Transverse colon (tissue), 4 donors: ENCODE measurements at places on chromosomes 4 and X.

DNA sequence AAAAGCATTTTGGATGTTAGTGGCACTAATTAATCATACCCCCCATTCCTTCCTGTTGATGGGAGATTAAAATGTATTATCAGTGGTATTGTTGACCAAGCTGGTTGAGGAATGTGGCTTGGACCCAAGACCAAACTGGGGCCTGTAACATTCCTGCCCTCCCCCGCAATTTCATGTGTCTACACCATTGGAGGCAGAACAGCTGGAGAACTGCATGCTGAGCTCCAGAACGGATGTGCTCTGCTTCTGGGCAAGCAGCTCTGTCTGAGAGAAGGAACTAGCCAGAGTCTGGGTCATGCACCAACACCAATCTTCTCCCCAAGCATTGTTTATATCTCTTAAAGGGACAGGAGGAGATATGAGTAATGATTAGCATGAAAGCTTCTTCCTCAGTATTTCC, 185.5 kb downstream of the CEP135 start:
- peak; percentile 11 for DNase-seq

DNA sequence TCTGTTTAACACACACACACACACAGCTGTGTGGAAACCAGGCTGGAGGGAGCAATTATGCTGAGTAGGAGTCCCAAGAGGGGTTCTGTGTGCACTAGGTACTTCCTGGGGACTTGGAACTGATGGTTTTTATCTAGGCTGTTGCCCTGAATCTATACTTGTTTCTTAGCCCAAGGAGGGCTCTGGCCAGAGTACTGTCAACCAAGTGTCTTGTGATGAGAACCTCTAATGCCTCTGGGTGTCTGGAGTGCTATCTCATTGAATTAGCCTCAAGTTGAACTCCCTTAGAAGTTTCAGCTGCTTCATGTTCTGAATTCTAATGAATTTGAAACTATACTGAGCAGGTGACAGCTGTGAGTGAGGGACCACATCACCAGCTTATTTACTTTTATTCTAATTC, 16.6 kb downstream of the ARHGAP24 start:
- no peak for DNase-seq

- no peak for DNase-seq
These were observed 614.0 kb upstream of the LCORL start for GRCh38 chr4:18635531-18635930.

GRCh38 chr4:76108467-76109181, 34.1 kb downstream of the ART3 start:
- no peak for DNase-seq

DNA sequence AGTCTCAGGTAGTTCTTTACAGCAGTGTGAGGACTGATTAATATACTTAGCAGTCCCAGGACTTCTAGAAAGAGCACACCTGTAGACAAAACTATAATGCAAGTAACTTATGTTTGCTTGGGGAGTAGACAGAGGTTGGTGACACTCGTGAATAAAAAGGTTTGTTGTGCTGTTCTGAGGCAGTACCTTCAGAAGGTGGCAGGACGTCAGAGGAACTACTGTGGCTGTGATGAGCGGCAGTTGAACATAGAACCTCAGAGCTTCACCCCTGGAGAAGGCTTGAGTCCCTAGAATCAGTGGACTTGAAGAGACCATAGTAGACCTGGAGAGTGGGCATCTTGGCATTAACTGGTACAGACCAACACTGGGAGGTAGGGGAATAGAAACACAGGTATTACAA, 3.3 kb upstream of the GBA3 start:
- DNase-seq, result no peak

DNA sequence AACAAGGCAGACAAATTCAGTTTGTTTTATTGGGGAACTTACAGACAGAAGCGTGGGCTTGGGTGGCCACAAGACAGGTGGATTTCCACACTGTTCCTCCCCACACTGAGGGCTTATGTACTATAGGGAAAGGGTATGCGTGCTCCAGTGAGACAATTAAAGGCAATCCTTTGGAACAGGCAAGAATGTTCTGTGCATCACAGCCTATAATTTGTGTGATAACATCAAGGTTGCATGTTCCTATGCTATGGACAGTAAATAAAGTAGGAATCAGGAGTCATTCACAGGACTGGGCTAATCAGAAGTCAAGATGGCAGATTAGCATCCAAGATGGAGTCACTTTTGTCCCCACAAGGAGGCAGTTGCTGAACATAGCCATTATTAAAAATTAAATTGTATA, 84.6 kb upstream of the TRIM2 start:
- no peak for DNase-seq

- DNase-seq, result no peak
These were observed 23.9 kb downstream of the EVC start for GRCh38 chr4:5734853-5735252.

GRCh38 chrX:114599305-114599704, 15.4 kb downstream of the HTR2C start:
- DNase-seq, result no peak

DNA sequence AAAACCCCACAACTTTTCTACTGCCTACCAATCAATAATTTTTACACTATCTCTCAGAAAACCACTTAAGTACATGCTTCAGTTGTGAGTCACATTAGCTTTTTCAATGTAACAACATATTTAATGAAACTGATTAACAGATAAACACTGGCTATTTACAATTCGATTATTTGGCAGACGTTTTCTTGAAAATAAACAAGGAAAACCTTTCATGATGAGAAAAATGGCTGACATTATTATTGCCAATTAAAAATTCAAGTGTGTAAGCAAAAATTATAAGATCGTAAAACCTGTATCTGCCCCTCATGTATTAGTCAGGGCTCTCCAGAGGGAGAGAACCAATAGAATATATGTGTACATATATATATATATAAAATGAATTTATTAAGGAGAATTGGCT, 1555.5 kb upstream of the IGFBP7 start:
- no peak for DNase-seq

DNA sequence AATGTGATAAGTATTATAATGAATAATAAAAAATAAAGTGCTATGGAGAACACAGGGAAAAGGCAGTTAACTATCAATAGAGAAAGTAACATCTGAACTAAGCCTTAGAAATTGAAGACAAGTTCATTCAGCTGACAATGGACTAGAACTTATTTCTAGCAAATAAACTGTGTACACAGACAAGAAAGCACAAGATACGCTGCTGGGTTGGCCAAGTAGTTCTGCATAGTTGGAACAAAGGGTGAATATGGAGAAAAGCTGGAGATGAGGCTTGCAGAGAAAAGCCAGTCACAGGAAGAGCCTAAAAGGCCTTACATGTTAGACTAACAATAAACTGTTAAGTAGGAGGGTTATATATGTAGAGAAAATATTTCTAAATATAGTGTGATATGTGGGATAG, 71.2 kb downstream of the WDFY3 start:
- no peak for DNase-seq

DNA sequence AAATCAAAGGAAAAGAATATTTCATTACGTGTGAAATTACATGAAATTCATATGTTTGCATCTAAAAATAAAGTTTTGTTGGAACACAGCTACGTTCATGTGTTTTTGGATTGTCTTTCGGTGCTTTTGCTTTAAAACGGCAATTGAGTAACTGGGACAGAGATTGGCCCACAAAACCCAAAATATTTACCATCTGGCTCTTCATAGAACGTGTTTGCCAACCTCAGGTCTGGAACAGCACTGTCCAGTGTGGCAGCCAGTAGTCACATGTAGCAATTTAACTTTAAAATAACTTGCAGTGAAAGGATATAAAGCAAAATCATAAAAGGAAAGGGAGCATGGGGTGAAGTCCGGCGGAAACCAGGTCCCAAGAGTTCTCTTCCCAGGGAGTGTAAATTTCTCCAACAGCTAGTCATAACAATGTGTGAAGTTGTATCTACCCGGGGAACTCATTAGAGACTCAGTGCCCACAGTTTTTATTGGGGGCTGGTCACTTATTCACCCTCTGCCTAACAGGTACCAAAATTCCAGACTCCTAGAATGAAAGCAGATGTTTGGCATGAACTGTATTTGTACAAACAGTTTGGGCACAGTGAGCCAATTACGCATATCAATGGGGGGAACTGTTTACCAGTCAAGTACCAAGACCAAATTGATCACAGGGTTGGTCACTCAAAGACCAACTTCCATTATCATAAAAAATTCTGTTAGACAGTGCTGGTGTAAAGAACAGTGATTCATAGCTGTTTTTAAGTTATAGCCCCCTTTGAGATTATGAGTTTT, 10.3 kb downstream of the OCIAD1 start:
- no peak for DNase-seq

DNA sequence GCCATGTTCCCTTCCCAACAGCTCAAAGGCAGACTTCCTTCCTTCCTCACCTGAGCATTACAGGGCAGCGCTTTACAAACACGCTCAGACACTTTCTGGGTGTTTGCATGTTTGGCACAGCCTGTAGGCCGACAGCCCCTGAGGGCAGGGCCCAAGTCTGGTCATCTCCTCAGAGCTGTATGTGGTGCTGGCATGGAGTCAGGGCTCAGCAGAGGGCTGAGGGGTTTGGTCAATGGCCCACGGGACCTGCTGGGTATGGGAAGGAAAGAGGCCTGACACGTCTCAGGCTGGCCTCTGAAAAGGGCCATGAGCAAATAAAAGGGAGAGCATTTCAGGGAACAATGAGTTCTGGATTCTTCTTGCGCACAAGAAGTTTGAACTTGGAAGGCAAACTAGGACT, 73.8 kb upstream of the MAP3K15 start:
- DNase-seq, result no peak

GRCh38 chrX:150868625-150869024, 29.8 kb downstream of the CD99L2 start:
- DNase-seq, result no peak

DNA sequence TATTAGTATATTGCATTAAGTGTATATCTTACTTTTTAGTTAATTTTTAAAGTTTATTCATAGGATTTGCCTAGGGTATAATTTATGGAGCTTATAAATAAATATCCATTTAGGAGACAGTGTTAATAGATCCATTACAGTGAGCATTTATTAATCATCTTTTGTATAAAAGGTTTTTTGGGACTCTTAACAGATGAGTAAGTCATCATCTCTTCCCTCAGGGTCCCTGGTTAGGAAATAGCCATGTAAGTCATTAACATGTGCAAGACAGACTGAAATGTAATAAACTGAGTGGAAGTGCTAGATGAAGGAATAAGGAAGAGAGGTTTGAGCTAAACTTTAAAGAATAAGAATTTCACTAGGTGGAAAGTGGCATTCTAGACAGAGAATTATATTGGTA, 69.2 kb downstream of the PAQR3 start:
- no peak for DNase-seq

DNA sequence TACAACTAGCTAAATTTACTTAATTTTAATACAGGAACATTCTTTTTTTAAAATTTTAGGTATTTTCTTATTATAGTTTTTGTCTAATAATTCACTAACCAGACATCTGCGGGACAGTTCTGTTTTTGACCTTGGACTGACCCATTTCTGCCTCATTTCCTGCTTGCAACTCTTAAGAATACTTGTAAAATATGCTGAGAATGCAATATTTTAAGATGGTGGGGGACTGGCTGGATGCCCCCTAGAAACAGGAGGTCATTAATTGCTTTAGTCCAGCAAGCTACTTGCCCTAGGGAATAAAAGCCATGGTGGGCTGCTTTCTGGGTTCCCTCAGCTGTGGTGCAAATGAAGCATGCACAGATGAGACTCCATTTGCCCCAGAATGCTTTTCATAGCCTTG, 2348.4 kb downstream of the PCDH7 start:
- DNase-seq, result no peak

DNA sequence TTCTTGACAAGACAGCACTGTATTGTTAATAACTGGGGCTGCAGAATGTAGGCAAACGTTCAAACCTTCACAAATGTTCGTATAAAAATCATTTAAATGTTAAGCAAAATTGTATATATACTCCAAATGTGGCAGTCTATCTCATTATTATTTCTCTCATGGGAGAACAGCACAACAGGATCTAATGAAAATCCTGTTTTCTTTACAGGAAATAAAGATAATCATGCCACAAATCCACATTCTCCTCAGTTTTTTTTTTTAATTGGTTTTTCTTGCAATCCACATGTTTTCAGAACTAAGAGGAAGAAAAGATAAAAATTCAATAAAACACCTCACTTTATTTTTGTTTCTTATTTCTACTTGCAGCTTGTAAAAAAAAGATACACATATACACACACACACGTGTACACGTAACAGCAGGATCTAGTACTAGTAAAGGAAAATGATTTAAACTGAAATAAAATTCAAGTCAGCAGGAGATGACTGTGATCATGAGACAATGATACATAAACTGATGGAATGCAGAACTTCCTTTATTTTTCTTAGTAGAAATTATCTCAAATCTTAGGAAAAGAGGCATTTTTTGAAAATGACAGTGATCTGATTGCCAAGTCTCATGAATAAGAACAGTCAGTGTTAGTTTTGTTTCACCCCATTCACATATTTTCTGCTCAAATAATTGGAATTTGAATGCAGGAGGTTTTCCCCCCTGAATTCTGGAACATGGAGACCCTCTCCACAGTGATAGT, 11.3 kb downstream of the APBB2 start:
- no peak for DNase-seq

DNA sequence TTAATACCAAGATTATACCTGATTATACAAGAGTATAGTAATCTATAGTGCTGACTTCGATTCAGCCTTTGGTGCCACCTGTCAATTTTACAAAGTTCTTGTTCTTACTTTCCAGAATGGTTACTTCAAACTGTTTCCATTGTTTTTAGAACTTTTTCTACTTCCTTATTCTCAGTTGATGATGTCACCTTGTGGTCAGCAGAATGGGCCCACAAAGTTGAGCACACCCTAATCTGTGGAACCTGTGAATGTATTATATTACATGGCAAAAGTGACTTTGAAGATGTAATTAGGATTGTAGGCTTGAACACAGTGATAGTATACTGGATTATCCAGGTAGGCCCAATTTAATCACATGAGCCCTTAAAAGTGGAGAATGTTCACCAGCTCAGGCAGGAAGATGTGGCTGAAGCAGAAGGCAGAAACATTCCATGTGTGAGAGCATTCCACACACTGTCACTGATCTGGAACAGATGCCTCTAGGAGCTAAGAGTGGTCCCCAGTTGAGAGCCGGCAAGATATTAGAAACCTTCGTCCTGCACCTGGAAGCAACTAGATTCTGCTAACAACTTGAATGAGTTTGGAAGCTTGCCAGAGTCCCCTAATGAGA, 6.3 kb upstream of the SGMS2 start:
- no peak for DNase-seq

DNA sequence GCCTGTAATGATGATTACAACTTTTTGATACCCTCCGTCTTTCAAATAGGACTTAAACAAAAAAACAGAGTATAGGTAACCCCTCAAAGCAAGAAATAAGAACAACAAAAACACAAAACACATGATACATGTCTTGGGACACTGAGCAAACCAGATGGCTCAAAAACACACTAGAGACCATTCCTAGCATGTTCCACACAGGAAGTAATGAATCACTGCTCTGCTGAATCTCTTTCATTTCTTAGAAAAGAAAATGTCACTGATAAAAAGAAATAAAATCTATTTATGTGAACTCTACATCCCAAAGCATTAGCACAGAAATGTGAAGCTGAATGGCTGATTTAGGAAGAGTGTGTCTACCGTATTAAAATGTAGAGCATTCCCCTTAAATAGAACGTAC, 134.5 kb upstream of the IL15 start:
- no peak for DNase-seq

GRCh38 chr4:38889143-38889542, 21.5 kb downstream of the FAM114A1 start:
- DNase-seq, result no peak
